ENCODE measurements at places on chromosomes 5 and 9. TPM values are rescaled to one million over a fixed set of nuclear protein-coding genes. Genes with fewer than 3 reads are reported as not detected.

DNA sequence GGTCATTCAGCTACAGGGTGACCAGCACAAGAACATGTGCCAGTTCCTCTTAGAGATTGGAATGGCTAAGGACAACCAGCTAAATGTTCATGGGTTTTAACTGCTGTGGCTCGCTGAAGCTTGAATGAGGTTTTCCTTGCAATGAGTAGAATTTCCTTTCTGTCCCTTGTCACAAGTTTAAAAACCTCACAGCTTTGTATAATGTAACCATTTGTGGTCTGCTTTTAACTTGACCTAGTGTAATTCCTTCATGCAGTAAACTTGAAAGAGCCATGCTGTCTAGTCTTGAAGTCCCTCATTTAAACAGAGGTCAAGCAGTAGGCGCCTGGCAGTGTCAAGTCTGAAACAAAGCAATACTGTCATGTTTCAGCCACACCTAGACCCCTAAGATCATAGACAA lies 181.3 kb upstream of the DMRT1 start:
- H3K4me3 ChIP-seq: no peak overlapping the region
- no peak for DNase-seq
- H3K27me3 ChIP-seq: no peaks in the 10 kb centered on the region
- H3K36me3 ChIP-seq: no peaks in the 10 kb centered on the region
- H3K4me1 ChIP-seq: no peaks in the 10 kb centered on the region

SAXO1 gene
- not detected for total RNA-seq

DNA sequence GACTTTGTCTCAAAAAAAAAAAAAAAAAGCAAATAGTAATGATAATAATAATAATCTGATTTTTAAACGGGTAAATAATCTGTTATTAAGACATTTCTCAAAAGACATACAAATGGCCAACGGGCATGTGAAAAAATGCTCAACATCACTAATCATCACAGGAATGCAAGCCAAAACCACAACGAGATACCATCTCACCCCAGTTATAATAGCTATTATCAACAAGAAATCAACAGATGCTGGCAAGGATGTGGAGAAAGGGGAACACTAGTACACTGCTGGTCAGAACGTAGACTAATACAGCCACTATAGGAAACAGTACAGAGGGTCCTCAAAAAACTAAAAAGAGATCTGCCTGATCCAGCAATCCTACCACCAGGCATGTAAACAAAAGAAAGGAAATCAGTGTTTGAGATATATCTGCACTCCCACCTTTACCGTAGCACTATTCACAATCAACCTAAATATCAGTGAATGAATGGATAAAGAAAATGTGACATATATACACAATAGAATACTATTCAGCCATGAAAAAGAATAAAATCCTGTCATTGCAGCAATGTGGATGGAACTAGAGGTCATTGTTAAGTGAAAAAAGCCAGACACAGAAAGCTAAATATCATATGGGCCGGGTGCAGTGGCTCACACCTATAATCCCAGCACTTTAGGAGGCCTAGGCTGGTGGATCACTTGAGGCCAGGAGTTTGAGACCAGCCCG lies 24.9 kb downstream of the VAV2 start:
- no peak for DNase-seq
- no peak overlapping the region for H3K27ac ChIP-seq
- H3K36me3 ChIP-seq: no peaks in the 10 kb centered on the region
- H3K4me1 ChIP-seq: no peaks in the 10 kb centered on the region

GRCh38 chr9:99056886-99057664 lies 47.8 kb upstream of the TGFBR1 start:
- H3K27me3 ChIP-seq: no peaks in the 10 kb centered on the region
- H3K4me1 ChIP-seq: peaks cover 9% of the 10 kb centered on the region
- peaks cover 8% of the 10 kb centered on the region for H3K36me3 ChIP-seq
- no peak overlapping the region for H3K4me3 ChIP-seq
- H3K27ac ChIP-seq: peak overlapping the region; percentile 48

DNA sequence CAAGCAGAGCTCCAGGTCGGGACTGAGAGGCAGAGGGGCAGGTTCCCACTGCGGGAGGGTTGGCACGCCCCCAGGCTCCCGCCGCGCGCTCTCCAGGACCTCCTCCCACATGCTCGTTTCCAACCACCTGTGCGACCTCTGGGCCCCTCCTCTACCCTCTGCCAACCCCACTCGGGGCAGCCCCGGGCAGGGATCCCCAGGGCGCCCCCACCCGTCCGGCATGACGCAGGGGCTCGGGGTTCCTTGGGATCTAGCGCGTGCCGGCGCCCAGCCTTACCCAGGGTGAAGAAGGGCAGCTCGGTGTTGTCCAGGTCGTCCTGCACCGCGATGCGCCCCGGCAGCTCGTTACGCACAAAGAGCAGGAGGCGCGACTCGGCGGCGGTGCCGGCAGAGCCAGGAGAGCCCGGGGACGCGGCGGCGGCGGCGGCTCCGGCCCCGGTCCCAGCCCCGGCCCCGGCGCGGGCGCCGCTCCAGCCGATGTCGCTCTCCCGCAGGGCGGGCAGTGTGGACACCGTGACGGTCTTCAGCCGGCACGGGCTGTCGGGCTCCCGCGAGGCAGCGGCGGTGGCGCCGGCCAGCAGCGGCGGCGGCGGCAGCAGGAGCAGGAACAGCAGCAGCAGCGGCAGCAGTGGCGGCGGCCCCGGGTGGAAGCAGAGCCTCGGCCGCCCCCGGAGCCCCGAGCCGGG lies 494 bp downstream of the ASTN2 start:
- no peak overlapping the region for H3K27ac ChIP-seq
- H3K36me3 ChIP-seq: no peaks in the 10 kb centered on the region
- H3K27me3 ChIP-seq: peaks cover 21% of the 10 kb centered on the region
- H3K4me1 ChIP-seq: no peaks in the 10 kb centered on the region

MCTP1 gene
- total RNA-seq: 10.0 TPM

SHISAL2B gene
- not detected for total RNA-seq

GKAP1 gene
- 9.6 TPM for total RNA-seq

- H3K4me1 ChIP-seq: no peaks in the 10 kb centered on the region
- no peak overlapping the region for H3K4me3 ChIP-seq
- H3K27ac ChIP-seq: no peak overlapping the region
- DNase-seq: no peak
- H3K36me3 ChIP-seq: no peaks in the 10 kb centered on the region
These were observed 4.8 kb upstream of the CHSY3 start for GRCh38 chr5:129899454-129899853.

DNA sequence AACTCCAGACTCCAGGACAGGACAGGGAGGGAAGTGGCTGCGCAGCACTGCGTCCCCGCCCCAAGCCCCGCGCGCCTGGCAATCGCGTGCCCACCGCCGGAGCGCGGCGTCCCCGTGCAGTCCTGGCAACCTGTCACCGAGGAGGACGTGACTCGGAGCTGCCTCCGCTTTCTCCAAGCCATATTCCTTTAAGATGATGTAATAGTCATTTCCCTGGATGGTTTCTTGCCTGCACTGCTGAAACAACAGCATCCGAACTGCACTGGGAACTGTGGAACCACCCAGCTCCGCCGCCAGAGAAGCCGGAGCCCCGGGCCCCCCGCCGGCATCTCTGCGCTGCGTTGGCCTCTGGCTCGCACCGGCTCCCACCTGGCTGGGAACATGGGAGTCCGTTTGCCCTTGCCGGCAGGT lies 34.5 kb downstream of the KCTD16 start:
- peak overlapping the region; percentile 19 for H3K4me3 ChIP-seq
- H3K4me1 ChIP-seq: peaks cover 6% of the 10 kb centered on the region
- DNase-seq: no peak

GRCh38 chr5:159536166-159536565 lies 205.9 kb upstream of the IL12B start:
- DNase-seq: no peak
- H3K4me1 ChIP-seq: no peaks in the 10 kb centered on the region
- no peaks in the 10 kb centered on the region for H3K36me3 ChIP-seq
- H3K4me3 ChIP-seq: no peak overlapping the region

DNA sequence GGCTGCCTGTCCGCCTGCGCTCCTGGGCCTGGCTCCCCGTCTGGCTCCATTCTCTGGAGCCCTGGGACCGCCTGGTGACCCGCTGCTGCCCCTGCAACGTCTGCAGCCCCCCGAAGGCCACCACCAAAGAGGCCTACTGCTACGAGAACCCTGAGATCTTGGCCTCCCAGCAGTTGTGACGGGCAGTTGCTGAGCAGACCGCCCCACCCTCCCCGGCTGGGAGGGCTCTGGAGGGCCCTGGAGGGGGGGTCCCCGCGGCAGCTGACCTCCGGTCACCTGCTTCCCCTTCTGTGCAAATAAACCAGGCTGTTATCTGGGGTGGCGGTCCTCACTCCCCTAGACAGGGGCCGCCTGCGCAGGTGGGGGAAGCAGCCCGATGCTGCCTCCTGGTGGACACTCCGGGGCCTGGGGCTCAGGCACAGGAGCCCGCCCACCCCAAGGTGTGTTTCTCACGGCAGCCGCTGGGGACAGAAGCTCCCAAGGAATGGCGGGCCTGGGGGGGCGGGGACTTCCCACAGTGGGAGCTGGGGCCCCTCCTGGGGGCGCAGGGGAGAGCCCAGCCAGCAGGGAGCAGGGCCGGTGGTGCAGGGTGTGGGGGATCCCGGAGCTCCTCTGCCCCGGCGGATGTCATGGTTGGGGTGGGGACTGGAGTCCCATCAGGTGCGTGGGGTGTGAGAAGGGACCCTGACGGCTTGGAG lies 4.7 kb upstream of the TUBB4B start:
- no peaks in the 10 kb centered on the region for H3K27me3 ChIP-seq
- H3K27ac ChIP-seq: peak overlapping the region; percentile 43
- H3K36me3 ChIP-seq: no peaks in the 10 kb centered on the region
- H3K4me1 ChIP-seq: peaks cover 47% of the 10 kb centered on the region
- peak overlapping the region; percentile 0 for H3K4me3 ChIP-seq
- peak; percentile 86 for DNase-seq

- H3K27ac ChIP-seq: no peak overlapping the region
- no peak for DNase-seq
- H3K27me3 ChIP-seq: no peaks in the 10 kb centered on the region
- H3K4me1 ChIP-seq: no peaks in the 10 kb centered on the region
- H3K4me3 ChIP-seq: no peak overlapping the region
- no peaks in the 10 kb centered on the region for H3K36me3 ChIP-seq
These were observed 563.9 kb downstream of the RAB3C start for GRCh38 chr5:59146729-59147128.

MYOZ3 gene
- total RNA-seq: 2.0 TPM

NUTM2F gene
- not detected for total RNA-seq

TRAF1 gene
- 2.0 TPM for total RNA-seq

- peak within 1 kb of the TSS; percentile 72 for H3K4me3 ChIP-seq
- no peaks in the 10 kb centered on the region for H3K27me3 ChIP-seq
- peak; percentile 58 for DNase-seq
- no peaks in the 10 kb centered on the region for H3K4me1 ChIP-seq
- H3K36me3 ChIP-seq: no peaks in the 10 kb centered on the region
- H3K27ac ChIP-seq: peak within 1 kb of the TSS; percentile 79
These were observed at the start of gene CDKN2A for GRCh38 chr9:21993893-21994555. TSS of gene CDKN2A (minus strand) at chr9:21994392.

DNA sequence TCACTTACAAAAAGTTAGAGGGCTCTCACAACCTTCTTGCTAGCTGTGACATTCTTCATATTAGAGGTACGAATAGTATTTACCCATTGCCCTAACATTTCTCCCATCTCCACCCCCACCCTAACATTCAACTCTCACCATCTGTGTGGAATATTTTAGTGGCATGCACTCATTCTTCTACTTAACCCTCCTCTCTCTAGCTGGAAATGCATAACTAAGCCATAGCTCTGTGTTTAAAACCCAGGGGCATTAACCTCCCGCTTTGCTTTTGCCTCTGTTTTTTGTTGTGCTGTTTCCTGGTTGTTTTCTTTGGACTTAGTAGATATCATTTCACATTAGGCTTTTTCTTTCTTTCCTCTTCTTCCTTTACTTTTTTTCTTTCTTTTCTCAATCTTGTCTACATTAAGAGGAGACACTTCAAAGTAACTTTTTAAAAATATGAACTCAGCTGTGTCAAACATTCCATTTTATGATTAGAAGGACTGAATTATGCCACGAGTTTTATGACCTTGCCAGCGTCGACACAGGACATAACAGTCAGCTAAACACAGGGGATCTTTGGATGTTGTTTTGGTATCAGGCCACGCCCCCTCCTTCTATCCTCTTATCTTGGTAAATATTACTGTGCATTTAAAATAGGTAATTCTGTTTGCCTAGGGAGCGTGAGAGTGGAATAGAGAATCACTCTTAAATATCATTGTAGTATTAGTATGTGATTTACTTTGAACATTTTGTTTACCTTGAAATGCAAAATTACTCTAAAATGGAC lies 236.0 kb downstream of the CD180 start:
- no peak for DNase-seq
- peak overlapping the region; percentile 79 for H3K27ac ChIP-seq
- peak overlapping the region; percentile 9 for H3K4me3 ChIP-seq

GRCh38 chr5:141806626-141807025 lies 71.6 kb downstream of the PCDH1 start:
- H3K4me3 ChIP-seq: no peak overlapping the region
- H3K36me3 ChIP-seq: no peaks in the 10 kb centered on the region
- H3K27me3 ChIP-seq: no peaks in the 10 kb centered on the region
- H3K27ac ChIP-seq: peak overlapping the region; percentile 59
- DNase-seq: no peak

NSG2 gene
- total RNA-seq: not detected

DNA sequence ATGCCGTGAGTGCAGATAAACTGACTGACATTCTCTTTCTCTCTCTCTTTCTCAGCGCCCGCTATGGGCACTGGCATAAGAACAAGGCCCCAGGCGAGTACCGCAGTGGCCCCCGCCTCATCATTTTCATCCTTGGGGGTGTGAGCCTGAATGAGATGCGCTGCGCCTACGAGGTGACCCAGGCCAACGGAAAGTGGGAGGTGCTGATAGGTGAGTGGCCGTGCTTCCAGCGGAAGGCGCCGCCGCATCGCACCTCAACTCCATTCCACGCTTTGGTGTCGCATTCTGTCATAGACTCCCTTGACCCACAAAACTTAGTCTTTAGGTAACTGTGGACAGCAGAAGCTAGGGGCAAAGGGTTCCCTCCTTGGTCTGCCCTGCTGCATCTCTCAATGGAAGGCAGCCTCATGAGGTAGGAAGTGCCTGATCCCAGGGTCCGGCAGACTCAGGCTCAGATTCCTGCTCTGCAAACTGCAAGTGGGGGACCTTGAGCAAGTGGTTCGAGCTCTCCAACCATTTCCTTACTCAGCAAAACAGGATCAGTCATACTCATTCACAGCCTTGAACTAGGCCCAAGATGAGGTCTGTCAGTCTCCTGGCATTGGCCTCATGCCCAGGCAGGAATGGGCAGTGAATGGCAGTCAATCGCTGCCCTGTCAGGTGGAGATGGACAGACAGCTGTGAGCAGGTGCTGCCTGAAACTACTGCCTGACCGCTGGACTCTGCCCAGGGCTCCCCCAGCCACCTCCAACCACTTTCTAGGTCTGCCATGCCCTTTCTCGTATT lies 24.2 kb upstream of the CFAP157 start:
- no peak for DNase-seq
- peaks cover 58% of the 10 kb centered on the region for H3K36me3 ChIP-seq
- no peak overlapping the region for H3K27ac ChIP-seq

LHX3 gene
- total RNA-seq: 0.16 TPM

NSA2 gene
- total RNA-seq: 65.8 TPM

DNA sequence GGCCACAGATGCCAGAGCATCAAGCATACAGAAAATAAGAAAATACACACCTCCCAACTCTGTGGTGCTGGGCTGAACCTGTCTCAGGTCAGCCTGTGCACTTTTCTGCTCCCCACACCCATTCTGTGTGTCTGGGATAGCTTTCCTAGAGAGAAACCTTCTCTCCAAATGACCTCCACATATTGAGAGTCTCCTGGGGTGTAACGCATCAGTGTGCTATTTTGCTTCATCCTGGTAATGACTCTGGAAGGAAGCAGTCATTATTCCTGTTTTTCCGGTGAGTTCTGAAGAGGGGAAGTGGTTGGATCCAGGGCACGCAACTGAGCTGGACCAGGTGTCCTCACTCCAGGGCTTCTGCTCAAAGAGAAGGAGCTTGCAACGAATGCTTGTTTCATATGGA lies 73.2 kb upstream of the SH3PXD2B start:
- H3K27me3 ChIP-seq: no peaks in the 10 kb centered on the region
- no peaks in the 10 kb centered on the region for H3K36me3 ChIP-seq
- DNase-seq: peak; percentile 18
- H3K4me3 ChIP-seq: no peak overlapping the region
- no peak overlapping the region for H3K27ac ChIP-seq

ZNF79 gene
- 5.7 TPM for total RNA-seq
